CMK (cell line): ENCODE measurements at places on chromosomes 3 and 15.

DNA sequence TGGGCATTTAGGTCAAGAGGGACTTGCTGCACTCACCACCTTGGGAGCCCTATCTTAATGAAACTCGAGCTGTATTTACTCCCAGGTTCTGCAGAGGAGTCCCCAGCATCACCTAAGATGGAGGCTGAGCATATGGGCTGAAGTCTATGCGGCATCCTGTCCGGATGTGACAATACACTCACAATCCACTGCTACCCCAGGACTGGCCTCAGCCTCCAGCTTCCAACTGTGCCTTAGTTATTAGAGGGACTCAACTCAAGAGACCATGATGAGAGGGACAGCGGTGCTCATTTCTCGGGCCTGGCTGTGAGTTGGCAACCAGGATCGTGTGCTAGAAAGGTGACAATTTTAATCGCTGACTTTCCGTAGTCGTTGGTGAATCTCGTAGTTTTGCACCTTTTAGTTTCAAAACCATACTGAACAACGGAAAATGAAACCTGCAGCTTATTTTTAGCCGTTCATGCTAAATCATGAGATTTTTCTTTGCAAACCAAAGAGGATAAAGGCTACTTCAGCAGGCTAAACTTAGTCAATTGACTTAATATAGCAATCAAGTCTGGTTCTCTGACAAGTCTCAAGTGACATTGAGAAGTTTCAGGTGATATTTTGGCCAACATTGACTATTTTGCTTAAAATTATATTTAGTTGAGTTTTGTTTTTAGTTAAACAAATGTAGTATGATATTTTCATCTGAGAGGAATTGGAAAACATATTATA lies 11.1 kb downstream of the ZBTB38 start:
- no peak for DNase-seq

DNA sequence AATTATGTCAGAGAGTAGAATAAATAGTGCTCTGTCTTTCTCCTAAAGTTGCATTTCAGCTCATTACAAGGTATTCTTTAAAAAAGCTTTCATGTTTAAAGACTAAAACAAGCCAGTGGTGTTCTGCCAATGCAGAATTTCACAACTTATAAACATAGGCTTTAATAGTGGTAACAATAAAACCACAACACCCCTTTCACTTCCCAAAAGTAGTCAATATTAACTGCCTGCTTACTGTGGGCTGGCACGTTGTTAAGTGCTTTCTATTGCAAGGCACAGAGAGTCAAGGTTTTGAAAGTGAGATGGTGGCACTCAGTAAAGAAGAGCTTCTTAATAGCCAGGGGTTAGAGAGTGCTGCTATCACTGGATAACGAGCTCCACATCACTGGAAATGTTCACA lies 8.4 kb upstream of the RTP1 start:
- no peak for DNase-seq

GRCh38 chr3:69417541-69418078 lies 31.7 kb upstream of the FRMD4B start:
- DNase-seq, result no peak

- DNase-seq, result no peak
These were observed 3.3 kb downstream of the COPG1 start for GRCh38 chr3:129252748-129253147.

DNA sequence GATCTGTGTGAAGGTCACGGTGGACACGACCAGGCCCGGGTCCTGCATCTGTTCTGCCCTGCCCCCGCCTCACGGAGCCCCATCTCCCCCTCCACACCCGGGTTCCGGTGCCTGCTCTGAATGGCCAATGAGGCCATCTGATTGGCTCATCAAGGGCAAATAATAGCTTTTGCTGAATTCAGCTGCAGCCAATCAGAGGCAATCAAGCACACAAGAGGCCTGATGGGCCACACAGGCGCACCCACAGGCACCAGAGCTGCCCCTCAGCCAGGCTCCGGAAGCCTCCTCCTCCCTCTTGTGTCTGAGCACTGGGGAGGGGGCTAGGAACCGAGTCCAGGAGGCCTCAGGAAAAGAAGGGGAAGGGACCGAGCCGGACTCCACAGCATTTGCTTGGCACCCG lies 49.5 kb downstream of the CACNA2D2 start:
- no peak for DNase-seq

DNA sequence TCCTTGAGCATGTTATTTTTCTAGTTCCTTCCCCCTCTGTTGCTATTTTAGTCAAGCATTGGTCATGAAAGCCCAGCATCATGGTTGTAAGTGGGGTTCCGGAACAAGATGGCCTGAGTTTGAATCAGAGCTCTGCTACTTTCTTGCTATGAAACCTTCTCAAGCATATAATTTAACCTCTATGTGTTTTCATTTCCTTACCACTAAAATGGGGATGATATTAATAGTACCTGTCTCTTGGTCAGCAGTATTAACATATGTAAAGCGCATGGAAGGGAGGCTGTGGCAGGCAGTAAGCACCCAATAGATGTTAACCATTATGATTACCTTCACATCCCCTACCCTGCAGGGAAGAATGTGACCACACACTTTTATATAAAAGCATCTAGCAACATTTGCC lies 14.3 kb upstream of the SPRED1 start:
- DNase-seq, result no peak

DNA sequence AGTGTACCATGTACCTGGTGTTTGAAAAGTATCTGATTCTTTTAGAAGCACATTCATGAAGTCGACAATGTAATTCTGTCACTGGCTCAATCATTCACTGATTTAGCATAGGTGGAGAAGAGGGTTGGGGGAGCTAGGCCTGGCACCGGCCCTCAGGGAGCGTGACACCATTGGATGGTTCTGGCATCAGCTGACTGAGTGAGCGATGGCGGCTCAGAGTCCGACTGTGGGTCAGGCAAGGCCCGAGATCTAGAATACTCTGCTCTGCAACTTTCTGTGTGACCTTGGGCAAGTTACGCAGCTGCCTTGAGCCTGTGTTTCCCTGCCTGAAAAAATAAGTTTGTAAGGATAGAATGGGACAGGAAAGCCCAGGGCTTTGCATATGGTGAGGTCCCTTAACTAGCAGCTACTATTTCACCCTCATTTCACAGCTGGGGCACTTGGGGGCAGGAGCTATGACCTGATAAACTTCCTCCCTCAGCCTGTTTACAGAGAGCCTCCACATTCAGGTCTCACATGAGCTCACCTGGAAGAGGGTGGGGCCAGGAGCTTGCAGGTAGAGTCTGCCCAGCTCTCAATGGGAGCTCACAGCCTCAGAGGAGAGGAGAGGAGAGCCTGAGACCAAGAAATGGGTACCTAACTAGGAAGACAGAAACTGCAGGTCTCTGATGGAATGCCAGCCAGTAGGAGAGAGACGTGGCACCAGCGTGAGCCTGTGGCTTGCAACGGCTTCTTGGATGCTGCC lies 153.7 kb upstream of the TLE3 start:
- no peak for DNase-seq

- no peak for DNase-seq
These were observed 552.9 kb downstream of the DIPK2A start for GRCh38 chr3:144524531-144524930.
